Central memory CD4-positive, alpha-beta T cell (primary cell): ENCODE measurements at places on chromosomes 5 and 9.
A peak's percentile ranks its signal among the peaks of the same experiment; 100 is the strongest.

DNA sequence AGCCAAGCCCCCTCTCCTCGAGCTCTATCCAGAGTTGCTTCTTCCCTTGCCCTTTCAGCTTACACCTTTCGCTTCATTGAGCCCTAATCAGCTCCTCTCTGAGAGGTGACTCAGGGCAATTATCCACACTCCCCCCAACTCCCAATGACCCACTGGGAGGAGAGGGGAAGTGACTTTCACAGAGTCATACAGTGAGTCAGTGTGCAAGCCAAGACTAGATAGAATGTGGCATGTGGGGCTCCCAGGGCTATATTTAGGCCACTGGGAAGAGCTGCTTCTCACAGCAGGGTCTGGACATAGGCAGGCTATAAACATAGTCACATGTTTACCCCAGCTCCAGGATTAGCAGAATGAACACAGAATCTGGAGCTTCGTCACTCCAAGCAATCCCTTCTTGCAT lies 57.4 kb downstream of the NRG2 start:
- no peak for DNase-seq

DNA sequence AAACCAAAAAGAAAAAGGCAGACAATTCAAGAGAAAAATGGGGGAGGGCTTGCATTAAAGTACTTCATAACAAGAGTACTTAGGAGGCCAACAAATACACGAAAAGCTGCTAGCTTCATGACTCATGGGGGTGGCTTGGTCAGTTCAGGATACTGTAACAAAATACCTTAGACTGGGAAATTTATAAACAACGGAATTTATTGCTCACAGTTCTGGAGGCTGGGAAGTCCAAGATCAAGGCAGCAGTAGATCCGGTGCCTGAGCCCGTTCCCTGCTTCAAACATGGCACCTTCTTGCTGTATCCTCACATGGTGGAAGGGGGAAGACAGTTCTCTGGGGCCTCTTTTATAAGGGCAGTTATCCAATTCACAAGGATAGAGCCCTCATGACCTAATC lies 111.4 kb downstream of the C9orf50 start:
- DNase-seq = no peak

- no peak for DNase-seq
These were observed 610.6 kb downstream of the CDH12 start for GRCh38 chr5:22242532-22242931.

- no peak for DNase-seq
These were observed 210.9 kb downstream of the GAPVD1 start for GRCh38 chr9:125472562-125472925.

DNA sequence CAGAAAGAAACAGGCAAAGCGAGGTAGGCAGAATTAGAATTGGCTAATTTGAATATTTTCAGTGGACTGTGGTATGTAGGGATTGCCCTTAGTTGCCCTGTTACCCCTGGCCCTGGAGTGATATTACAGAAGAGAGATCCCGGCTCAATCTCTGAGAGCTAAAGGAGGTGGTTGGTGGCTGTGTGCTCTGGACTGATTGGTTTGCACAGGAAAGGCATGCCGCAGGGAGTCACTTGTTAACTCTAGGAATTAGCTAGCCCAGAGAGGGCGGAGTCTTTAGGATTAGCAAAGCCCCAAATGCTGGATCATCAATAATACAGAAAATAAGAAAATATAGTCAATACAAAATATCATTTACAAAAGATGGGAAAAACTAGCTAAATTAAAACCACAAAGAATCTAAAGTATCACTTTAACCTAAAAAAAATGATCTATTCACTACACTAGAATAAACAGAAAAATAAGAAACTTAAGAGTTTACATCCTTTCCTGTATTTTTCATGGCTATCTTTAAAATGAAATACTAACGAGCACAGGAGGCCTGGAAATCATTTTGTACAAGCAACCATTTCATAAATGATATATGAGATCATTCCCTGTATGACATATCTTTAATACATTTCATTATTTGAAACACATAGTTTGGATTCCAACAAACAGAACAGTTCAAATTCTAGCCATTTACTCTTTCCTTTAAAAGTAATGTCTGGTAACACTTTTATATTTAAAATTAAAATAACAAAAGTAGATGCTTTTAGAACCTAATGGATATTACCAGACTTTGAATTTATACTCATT lies 71.1 kb downstream of the GNAQ start:
- no peak for DNase-seq

- DNase-seq = no peak
These were observed 15.3 kb downstream of the NR2F1 start for GRCh38 chr5:93598091-93599000.

- DNase-seq = no peak
These were observed 61.3 kb downstream of the BOD1 start for GRCh38 chr5:173554989-173555705.

GRCh38 chr9:127489471-127490115 lies 38.3 kb downstream of the LRSAM1 start:
- DNase-seq = no peak

- no peak for DNase-seq
These were observed 4.0 kb downstream of the ST6GALNAC4 start for GRCh38 chr9:127912882-127913281.

- no peak for DNase-seq
These were observed 131.9 kb downstream of the UGCG start for GRCh38 chr9:112028242-112029221.

DNA sequence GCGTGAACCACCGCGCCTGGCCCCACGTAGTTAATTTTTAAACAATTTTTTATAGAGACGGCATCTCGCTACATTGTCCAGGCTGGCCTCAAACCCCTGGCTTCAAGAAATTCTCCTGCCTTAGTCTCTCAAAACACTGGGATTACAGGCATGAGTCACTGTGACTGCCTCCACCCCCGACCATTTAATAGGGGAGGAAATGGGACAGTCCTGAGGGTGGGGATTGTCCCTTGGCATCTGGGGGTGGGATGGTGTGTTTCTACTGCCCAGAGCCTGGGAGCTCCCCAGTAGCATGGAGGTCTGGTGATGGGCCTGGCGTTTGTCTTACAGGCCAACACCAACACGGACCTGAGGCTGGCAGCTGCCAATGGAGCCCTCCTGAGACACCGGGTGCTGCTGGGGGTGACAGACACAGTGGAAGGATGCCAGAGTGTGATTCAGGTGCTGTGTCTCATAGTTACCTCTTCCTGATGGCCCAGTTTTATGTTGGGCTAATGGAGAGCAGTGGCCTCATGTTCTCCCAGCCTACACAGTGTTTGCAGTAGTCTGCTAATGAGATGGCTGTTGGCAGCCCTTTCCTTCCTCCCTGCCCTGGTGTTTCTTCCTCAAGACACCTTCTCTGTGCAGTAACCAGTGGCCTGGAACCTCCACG lies 22.5 kb downstream of the TMEM268 start:
- no peak for DNase-seq

GRCh38 chr5:126645132-126645531 lies 44.4 kb downstream of the PHAX start:
- DNase-seq = no peak

- DNase-seq = no peak
These were observed 44.1 kb upstream of the ACO1 start for GRCh38 chr9:32340361-32340760.

GRCh38 chr5:42090162-42090561 lies 165.1 kb downstream of the FBXO4 start:
- DNase-seq = no peak

GRCh38 chr9:106419829-106420228 lies 443.1 kb upstream of the ZNF462 start:
- DNase-seq = no peak

GRCh38 chr5:173699966-173700365 lies 83.5 kb upstream of the BOD1 start:
- no peak for DNase-seq

- no peak for DNase-seq
These were observed 41.4 kb upstream of the DNAH5 start for GRCh38 chr5:13985731-13986418.

GRCh38 chr5:42321785-42322184 lies 101.5 kb upstream of the GHR start:
- no peak for DNase-seq

GRCh38 chr9:92564504-92564903 lies 28.7 kb upstream of the ECM2 start:
- DNase-seq = no peak

- DNase-seq = no peak
These were observed 513.6 kb downstream of the HINT1 start for GRCh38 chr5:130651440-130651839.

DNA sequence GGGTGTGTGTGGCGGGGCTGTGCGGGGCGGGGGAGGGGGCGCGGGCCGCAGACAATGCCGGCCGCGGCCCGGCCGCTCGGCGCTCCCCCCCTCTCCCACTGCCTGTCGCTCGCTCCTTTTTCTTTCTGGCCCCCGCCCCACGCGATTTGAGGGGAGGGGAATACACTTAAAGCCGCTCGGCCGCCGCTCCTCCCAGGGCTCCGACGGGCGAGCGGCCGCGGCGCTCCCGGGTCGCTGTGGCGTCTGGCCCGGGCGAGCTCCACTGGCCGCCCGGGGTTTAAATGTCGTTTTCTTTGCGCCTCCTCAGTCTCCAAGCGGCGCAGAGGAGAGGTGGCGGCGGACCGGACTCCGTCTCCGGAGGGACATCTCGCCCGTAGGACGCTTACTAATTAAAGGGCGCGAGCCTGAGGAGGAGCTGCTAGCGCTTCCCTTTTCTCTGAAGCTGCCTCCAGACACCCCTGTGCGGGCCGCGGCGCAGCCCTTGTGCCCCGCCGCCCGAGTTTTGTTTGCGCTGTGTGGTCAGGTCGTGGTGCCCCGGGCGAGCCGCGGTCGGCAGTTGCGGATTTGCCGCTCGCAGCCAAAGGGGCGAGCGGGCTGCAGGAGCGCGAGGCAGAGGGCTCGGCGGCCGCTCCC lies 1.4 kb downstream of the ZSWIM6 start:
- DNase-seq = peak; percentile 30

DNA sequence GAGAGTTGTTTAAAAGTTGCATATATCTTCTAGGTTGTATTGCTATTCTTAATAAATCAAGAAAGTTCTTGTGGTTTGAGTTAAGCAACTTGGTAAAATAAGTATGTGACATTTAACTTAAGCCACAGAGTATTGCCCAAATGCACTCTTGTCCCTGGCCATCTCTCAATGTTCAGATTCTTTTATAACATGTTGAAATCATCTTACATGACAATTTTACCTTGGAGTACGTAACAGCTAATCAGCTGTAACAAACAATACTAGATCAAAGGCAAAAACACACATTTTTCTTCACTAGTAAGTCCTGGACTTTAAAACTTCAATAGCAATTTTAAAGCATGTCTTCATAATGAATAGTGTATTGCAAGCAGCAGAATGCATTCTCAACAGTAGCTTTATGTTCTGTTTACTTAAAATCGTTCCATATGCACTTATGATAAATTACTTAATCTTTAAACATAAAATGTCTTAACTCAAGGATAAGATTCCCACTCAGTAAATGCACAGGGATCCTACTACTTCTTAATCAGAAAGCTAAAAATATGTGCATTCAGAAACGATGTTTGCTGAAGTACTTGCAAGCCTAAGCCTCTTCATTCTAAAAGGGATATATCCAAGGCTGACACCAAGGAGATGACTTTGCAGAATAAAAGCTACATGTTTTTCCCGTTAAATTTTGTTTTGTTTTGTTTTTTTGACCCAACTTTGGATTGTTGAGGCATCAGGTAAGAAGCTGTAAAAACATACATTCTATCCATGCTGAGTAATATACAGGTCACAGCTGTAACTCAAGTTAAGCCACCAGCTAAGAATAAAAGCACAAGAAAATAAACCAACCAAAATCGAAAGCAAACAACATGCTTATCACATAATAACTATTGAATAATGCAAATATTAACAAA lies 86.1 kb upstream of the NFIB start:
- DNase-seq = no peak

- DNase-seq = no peak
These were observed 89.9 kb downstream of the NLN start for GRCh38 chr5:65811885-65812284.

DNA sequence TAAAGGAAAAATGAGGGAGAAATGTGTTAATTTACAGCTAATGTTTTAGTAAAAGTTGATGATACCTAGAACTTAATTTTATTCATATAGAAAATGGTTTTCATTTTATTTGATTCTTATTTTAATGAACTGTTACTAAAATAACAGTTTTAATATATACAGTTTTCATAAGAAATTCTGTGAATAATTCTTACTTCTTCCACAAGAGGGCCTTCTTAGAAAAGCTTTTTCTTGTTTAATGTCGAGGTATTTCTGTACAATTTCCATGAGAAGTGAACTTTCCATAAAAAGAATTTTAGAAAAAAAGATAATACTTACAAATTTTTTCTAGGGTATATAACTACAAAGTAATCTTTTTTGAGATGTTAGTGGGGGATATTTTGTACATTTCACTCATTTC lies 73.9 kb downstream of the KLF9 start:
- DNase-seq = peak; percentile 20

DNA sequence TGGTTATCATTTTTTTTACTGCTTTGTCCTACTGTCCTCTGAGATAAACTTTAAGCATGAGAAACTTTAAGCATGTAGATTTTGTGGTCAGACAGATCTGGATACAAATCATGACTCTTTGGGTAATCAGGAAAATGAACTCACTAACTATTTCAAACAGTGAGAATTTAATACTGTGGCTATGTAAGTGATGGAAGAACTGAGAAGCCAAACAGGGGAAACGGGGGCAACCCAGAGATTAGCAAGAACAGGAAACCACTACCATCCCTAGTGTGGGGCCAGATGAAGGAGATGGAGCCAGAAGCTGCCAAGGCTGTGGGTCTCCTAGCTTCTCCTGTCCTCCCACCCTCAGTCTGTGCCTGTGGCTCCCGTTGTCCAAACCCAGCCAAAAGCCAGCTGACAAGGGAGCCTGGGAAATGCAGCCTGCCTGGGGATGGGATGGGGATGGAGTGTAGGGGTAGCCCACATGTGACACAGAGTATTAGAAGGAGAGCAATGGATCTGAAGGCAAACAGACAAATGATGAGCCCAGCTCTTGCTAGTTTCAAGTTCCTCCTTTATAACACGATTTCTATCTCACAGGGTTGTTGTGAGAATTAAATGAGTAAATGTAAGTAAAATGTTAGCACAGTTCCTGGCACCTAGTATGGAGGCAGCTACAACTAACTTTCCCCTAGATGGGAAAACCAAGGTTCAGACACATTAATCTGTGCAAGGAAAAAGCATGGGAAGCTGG lies 27.7 kb upstream of the CDC23 start:
- no peak for DNase-seq

DNA sequence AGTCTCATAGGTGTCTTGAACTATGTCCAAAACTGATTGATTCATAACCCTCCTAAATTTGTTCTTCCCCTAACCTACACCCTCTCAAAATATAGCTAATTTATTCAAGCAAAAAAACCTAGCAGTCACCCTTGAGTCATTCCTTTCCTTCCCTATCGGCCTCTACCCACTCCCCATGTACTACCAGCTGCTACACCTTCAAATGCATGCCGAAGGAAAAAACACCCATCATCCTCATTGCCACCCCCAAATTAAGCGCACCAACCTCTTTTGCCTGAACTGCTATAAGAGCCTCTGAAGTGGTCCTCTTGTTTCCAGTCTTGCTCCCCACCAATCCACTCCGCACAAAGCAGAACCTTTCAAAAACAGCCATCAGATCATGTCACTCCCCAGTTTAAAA lies 12.6 kb downstream of the LIFR start:
- no peak for DNase-seq

DNA sequence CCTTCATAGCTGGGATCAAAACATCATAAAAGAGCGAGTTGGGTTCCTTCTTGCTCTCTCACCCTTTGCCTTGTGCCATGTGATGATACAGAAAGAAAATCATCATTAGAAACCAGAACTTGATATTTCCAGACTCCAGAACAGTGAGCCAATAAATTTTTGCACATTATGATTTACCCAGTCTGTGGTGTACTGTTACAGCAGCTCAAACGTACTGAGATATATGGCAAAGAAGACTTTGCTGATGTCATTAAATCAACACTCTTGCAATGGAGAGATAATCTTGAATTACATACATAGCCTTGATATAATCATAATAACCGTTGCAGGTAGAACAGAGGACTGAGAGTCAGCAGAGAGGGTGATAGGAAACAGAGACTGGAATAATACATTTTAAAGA lies 1271.6 kb downstream of the CDH12 start:
- no peak for DNase-seq
